ENCODE measurements at places on chromosomes 4 and X. TPM values are rescaled to one million over a fixed set of nuclear protein-coding genes. Genes with fewer than 3 reads are reported as not detected.

DNA sequence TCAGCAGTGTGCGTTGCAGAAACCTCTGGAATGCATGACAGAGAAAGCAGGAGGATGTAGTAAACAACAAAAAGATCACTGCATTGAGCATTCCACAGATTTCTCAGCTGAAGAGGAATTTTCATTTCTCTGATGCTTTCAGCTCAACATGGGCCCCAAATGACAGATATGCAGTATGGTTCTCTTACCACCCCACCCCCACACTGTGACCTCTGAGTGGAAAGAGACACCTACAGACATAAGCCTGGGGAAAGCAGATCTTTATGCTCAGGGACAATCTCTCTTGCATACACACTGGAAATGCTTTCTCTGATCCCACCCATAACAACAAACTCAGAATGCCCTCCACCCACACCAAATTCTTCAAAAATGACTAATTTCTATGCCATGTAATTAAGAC is 983.7 kb upstream of the LCORL start:
- no peak for DNase-seq
- no peak overlapping the region for H3K4me3 ChIP-seq
- H3K36me3 ChIP-seq, result no peaks in the 10 kb centered on the region
- no peaks in the 10 kb centered on the region for H3K27me3 ChIP-seq
- H3K27ac ChIP-seq, result no peak overlapping the region

DNA sequence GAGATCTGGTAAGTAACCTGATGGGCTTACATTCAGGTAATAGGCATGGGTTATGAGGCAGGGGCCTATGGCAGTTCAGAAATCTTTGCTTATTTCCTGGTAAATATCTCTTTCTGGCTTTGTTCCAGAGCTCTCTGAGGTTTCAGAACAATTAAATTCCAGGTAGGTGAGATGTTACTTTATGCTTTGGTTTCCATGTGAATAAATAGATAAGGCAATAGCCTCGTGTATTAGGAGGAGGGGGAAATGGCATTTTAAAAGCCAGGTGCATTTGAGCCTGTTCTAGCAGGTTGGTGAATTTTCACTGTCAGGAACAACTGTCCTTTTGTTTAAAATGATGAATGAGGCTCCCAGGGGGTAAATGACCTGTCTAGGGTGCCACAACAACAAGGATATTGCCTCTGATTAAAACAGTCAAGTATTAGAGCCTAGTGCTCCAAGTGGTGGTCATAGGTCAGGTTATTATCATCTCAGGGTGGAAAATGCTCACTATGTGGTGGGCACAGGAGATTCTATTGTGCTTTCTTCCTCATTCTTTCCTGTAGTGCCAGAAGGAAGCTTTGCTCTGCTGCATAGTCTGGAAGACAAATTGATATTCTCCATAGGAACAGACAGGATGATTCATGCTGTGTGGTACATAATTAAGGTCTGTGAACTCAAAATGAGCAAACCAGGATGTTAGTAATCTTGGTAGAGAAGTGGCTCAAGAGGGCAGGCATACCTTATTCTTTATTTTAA is 296.2 kb downstream of the INPP4B start:
- no peak overlapping the region for H3K4me3 ChIP-seq
- no peaks in the 10 kb centered on the region for H3K4me1 ChIP-seq
- no peak overlapping the region for H3K27ac ChIP-seq
- no peaks in the 10 kb centered on the region for H3K36me3 ChIP-seq
- H3K27me3 ChIP-seq, result no peaks in the 10 kb centered on the region

GRCh38 chr4:59608466-59608865 is 1591.7 kb upstream of the ADGRL3 start:
- no peak overlapping the region for H3K27ac ChIP-seq
- no peaks in the 10 kb centered on the region for H3K27me3 ChIP-seq
- no peak overlapping the region for H3K4me3 ChIP-seq
- no peaks in the 10 kb centered on the region for H3K4me1 ChIP-seq
- H3K36me3 ChIP-seq, result no peaks in the 10 kb centered on the region

GRCh38 chr4:107922486-107923473 is 8.6 kb upstream of the CYP2U1 start:
- DNase-seq, result no peak
- no peak overlapping the region for H3K4me3 ChIP-seq
- H3K36me3 ChIP-seq, result no peaks in the 10 kb centered on the region
- no peak overlapping the region for H3K27ac ChIP-seq

DNA sequence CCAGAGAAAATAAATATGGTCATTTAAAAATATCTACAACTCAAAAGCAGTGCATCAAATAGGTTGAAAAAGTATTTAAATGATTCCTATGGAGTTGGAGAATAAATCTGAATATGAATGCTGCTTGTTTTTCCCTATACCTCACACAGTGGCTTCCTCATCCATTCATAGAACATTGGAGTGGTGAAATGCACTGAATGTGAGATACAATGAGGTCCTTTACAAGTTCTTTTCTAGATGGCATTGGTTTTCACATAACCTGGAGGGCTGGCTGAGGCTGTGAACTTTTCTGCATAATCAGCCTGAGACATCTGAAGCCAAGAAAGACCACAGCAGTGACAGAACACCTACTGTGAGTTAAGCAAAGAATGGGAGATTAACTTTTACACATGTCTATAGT is 279.1 kb upstream of the NRK start:
- no peak overlapping the region for H3K27ac ChIP-seq
- H3K36me3 ChIP-seq, result no peaks in the 10 kb centered on the region
- no peaks in the 10 kb centered on the region for H3K4me1 ChIP-seq
- H3K27me3 ChIP-seq, result no peaks in the 10 kb centered on the region
- no peak overlapping the region for H3K4me3 ChIP-seq
- DNase-seq, result no peak

DNA sequence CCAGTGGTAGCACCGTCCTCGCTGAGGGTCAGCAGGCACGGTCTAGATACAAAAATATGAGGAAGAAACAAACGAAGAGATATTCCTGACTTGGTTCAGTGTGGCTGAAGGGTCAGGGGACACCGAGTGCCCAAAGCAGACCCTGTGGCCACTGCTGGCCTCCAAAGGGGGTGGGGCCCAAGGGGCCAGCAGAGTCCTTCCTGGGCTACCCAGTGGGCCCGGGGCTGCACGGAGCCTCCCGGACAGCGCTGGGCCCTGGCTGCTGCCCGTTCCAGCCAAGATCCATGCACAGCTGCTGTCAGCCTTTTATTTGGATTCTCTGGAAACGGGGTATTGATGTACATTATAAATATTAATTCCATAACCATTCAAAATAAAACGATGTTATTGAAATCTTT is 20.4 kb downstream of the NELFA start:
- no peak overlapping the region for H3K4me3 ChIP-seq
- H3K27me3 ChIP-seq, result no peaks in the 10 kb centered on the region
- H3K36me3 ChIP-seq, result peaks cover 83% of the 10 kb centered on the region
- DNase-seq, result no peak

DNA sequence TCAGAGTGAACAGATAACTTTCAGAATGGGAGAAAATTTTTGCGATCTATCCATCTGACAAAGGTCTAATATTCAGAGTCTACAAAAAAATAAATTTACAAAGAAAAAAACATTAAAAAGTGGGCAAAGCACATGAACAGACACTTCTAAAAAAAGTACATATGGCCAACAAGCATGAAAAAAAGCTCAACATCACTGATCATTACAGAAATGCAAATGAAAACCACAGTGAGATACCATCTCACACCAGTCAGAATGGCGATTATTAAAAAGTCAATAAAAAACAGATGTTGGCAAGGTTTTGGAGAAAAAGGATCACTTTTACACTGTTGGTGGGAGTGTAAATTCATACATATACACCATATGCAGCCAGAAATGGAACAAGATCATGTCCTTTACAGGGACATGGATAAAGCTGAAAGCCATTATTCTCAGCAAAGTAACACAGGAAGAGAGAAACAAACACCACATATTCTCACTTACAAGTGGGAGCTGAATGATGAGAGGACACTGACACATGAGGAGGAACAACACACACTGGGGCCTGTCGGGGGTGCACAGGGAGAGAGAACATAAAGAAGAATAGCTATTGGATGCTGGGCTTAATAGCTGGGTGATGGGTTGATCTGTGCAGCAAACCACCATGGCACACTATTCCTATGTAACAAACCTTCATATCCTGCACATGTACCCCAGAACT is 41.6 kb upstream of the ITM2A start:
- no peaks in the 10 kb centered on the region for H3K4me1 ChIP-seq
- DNase-seq, result no peak
- H3K4me3 ChIP-seq, result no peak overlapping the region
- no peaks in the 10 kb centered on the region for H3K36me3 ChIP-seq

GRCh38 chr4:161522031-161522430 is 641.8 kb downstream of the FSTL5 start:
- H3K27me3 ChIP-seq, result no peaks in the 10 kb centered on the region
- H3K27ac ChIP-seq, result no peak overlapping the region
- H3K4me1 ChIP-seq, result no peaks in the 10 kb centered on the region
- no peak overlapping the region for H3K4me3 ChIP-seq
- H3K36me3 ChIP-seq, result no peaks in the 10 kb centered on the region

DNA sequence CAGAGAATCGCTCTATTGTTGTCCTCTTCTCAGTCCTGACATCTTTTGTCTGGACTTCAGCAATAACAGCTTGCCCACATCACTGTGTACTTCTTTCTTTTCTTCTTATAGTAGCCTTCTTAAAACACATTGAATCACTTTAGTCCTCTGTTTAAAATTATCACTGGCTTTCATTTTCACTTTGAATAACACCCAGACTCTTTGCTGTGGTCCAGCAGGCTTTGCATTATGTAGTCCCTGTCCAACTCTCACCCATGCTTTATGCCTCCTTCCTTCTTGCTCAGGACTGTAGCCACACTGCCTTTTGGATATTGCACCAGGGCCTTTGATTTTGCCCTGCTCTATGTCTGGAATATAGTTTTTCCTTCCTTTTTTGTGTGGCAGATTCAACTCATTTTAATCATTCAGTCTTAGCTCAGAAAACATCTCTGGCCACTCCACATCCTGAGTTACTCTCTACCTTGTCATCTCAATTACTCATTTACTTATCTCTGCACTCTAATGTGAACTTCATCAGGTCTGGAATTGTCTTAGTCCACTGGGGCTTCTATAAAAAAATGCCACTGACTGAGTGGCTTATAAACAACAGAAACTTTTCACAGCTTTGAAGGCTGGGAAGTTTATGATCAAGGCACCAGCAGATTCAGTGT is 168.2 kb downstream of the C4orf33 start:
- H3K4me3 ChIP-seq, result no peak overlapping the region
- H3K27ac ChIP-seq, result no peak overlapping the region
- no peak for DNase-seq
- H3K27me3 ChIP-seq, result no peaks in the 10 kb centered on the region
- H3K4me1 ChIP-seq, result peaks cover 4% of the 10 kb centered on the region

DNA sequence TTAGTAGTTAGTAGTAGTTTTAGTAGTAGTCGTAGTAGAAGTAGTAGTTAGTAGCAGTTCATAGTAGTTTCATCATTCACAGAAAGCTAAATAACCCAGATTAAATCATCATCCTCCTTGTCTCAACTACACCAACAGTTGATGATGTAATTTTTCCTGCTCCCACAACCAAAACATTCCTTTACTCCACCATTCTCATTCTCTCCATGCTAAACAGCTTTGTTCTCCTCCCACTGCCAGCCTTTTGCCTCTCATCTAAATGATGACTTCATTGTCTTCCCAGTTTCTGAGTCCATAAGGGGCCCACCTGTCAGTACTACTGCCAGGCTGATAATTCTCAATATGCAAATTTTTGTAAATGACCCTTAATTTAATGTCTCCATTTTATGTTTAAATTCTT is 68.9 kb downstream of the ARHGAP24 start:
- no peaks in the 10 kb centered on the region for H3K27me3 ChIP-seq
- DNase-seq, result no peak
- no peaks in the 10 kb centered on the region for H3K4me1 ChIP-seq
- no peaks in the 10 kb centered on the region for H3K36me3 ChIP-seq
- H3K27ac ChIP-seq, result no peak overlapping the region
- no peak overlapping the region for H3K4me3 ChIP-seq

DNA sequence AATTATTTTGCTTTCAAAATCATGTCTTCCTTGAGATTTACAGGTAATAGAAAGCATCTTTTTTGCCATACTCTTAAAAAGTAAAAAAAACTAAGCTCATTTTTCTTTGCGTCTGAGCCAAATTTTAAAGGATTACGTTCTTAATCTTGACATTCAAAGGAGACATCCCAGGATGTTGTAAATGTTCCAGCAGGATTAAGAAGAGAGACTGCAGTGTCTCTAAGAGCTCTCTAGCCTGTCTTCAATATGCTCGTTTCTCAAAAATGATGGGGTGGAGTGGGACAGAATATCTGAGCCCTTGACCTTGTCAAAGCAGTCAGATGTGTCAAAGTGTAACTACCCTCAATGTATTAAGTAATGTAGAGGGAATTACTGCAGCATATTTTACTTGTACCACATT is 363.3 kb downstream of the PCDH7 start:
- H3K4me3 ChIP-seq, result no peak overlapping the region
- H3K27ac ChIP-seq, result no peak overlapping the region
- H3K27me3 ChIP-seq, result no peaks in the 10 kb centered on the region
- no peaks in the 10 kb centered on the region for H3K36me3 ChIP-seq

- no peak overlapping the region for H3K4me3 ChIP-seq
- DNase-seq, result no peak
- H3K27ac ChIP-seq, result no peak overlapping the region
Observed at GRCh38 chr4:17665346-17665745, 50.9 kb downstream of the MED28 start.

- H3K4me3 ChIP-seq, result no peak overlapping the region
- H3K36me3 ChIP-seq, result no peaks in the 10 kb centered on the region
- H3K4me1 ChIP-seq, result no peaks in the 10 kb centered on the region
- no peak overlapping the region for H3K27ac ChIP-seq
Observed at GRCh38 chr4:118395057-118395644, 42.3 kb upstream of the PRSS12 start.

- no peak for DNase-seq
- no peak overlapping the region for H3K27ac ChIP-seq
Observed at GRCh38 chr4:112526061-112526460, 10.1 kb upstream of the NEUROG2 start.

GRCh38 chrX:149910178-149910695 is 19.1 kb upstream of the HSFX4 start:
- no peak for DNase-seq
- H3K4me3 ChIP-seq, result no peak overlapping the region
- H3K27me3 ChIP-seq, result no peaks in the 10 kb centered on the region

DNA sequence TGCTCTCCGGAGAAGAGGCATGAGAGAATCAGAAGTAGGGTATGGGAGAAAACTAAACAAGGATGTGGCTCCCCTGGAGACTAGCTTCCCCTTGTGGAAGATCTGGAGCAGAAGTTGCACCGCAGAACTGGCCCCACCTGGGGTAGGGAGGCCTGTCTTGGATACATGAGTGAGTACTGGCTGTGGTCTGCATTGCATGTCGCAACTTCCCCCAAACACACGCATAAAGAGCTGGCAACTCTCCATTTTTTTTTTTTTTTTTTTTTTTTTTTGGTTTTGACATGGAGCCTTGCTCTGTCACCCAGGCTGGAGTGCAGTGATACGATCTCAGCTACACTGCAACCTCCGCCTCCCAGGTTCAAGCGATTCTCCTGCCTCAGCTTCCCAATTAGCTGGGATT is 119.9 kb downstream of the EGF start:
- no peaks in the 10 kb centered on the region for H3K36me3 ChIP-seq
- H3K4me1 ChIP-seq, result no peaks in the 10 kb centered on the region
- no peak overlapping the region for H3K4me3 ChIP-seq
- no peak overlapping the region for H3K27ac ChIP-seq
- DNase-seq, result no peak

- H3K4me1 ChIP-seq, result no peaks in the 10 kb centered on the region
- H3K4me3 ChIP-seq, result no peak overlapping the region
- H3K36me3 ChIP-seq, result no peaks in the 10 kb centered on the region
Observed at GRCh38 chr4:137998666-137999429, 243.3 kb downstream of the SLC7A11 start.

WDR44 gene
- total RNA-seq, result 16.7 TPM

LRCH2 gene
- 4.3 TPM for total RNA-seq

OPN1MW gene
- not detected for total RNA-seq

ITM2A gene
- 58.5 TPM for total RNA-seq

TLL1 gene
- 4.7 TPM for total RNA-seq

TMEM271 gene
- total RNA-seq, result not detected

TBC1D25 gene
- 12.0 TPM for total RNA-seq

CCDC158 gene
- total RNA-seq, result 0.74 TPM

CSAG3 gene
- total RNA-seq, result not detected

ANXA3 gene
- total RNA-seq, result 148 TPM
